ENCODE measurements at places on chromosomes 2 and 18.

GRCh38 chr18:51082571-51083267, 52.7 kb downstream of the SMAD4 start:
- no peak for DNase-seq

DNA sequence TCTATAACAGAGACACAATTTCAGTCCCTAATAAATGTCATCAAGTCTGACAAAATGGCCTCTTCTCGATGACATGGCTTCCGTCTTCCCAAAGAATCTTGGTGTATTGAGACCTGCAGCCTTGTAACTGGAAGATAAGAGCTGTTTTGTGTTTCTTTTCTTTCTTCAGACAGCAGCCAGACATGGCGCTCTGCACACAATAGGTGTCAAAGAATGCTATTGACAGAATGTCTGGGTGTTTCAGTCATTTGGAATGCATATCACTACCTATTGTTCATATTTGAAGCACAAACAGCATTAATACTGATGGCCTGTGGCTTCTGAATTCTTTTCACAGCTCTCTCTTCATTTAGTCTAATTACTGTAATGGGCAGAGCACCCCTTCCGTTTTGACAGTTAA, 344.8 kb downstream of the RPRM start:
- DNase-seq: no peak

DNA sequence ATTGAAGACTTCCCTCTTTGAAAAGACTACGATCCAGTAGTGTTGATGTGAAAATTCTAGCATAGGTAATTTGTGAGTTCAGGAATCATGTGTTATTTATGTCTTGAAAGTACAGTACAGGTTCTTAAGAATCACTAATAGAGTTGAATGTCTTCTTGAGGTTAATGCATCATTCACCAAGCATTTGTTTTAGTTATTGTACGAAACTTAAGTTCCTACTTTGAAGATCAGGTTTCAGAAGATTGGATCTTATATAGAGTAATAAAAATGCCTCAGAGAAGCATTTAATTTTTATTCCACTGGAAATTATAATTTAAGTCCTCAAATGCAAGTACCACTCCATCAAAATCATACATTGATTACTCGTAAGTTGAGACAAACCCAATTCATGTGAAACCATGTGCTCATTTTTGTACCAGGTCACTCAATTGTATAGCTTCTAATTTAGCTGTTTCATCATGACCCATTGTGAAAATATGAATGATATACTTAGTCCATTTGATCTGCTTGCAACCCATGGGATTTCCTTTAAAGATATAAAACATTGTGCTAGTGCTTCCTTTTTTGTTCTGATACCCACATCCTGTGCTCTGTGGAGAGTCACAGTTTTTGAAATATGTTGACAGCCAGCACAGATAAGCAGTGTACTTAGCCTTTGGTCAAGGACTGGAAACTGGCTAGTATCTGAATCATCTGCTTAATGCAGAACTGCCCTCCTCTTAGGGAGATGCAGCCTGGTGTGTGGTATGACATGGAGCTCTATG, 22.5 kb upstream of the RAB27B start:
- DNase-seq: no peak

GRCh38 chr2:20589975-20590703, 60.8 kb downstream of the HS1BP3 start:
- no peak for DNase-seq

DNA sequence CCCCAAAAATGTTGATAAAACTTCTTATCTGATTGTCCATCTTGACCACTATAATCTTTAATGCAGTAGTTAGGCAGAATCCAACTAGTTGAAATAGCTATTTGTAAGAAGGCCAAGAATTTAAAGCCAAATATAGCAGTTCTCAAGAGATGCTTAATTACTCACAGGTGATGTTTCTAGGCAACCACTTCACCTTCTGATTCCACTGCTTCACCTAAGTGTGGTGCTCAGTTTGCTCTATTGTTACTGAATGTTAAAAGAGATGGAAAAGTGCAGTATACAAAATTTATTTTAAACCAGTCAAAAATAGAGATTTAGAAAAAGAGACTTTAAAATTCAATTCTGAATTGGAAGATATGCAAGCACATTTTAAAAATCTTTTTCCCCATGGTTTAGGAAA, 539.4 kb downstream of the ZNF804A start:
- no peak for DNase-seq
